ENCODE measurements at places on chromosomes 3 and 15.

DNA sequence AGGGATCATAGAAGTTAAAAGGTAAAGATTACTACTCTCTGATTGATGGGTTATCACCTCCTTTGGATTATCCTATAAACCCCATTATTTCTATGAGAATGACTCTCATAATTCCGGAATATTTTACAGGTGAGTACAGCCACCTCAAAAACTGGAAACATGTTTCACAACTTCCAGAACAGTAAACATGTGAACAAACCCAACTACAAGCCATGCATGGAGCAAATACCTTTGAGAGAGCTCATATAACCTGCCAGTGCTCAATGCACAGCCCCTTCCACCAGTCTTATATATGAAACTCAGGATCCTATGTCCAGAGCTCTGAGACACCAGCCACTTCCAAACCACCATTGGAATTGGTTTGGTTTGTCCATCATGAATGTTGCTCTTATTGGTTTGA lies 208.0 kb downstream of the MECOM start:
- H3K27me3 ChIP-seq = no peaks in the 10 kb centered on the region
- no peak for DNase-seq
- no peaks in the 10 kb centered on the region for H3K36me3 ChIP-seq
- no peak overlapping the region for H3K4me3 ChIP-seq
- H3K4me1 ChIP-seq = no peaks in the 10 kb centered on the region

DNA sequence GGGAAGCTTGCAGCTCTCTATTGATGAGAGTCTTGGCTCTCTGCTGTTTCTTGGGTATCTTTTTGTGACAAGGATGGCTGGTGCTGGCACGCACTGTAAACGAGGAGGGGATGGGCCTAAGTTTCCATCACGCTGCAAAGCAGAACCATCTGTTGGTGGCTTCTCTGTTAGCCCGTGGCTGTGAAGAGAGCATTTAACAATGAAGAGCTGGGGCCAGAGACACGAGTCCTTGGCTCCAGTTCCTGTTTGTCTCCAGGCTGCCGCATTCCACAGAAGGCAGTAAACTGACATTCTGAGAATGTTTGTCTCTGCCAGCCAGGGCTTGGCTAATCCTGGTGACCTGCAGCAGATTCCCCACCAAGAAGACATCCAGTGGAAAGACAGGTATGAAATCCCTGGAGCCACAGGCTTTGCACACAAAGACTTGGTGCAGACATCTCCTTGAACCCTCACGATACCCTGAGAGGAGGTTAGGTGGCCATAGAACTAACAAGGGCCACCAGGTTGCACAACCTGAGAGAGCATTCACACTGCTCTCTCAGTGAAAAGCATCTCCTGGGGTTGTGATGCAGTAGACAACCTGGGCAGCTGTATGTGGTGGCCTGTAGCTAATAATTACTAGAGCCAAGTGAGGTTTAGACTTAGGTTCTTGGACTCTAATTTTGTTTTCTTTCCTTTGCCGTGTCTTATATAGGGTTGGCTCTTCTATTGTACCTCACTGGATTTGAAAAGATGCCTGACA lies 130.9 kb downstream of the ASB7 start:
- peak overlapping the region; percentile 31 for H3K27ac ChIP-seq
- no peak for DNase-seq
- H3K36me3 ChIP-seq = no peaks in the 10 kb centered on the region
- no peaks in the 10 kb centered on the region for H3K27me3 ChIP-seq
- H3K4me3 ChIP-seq = no peak overlapping the region

DNA sequence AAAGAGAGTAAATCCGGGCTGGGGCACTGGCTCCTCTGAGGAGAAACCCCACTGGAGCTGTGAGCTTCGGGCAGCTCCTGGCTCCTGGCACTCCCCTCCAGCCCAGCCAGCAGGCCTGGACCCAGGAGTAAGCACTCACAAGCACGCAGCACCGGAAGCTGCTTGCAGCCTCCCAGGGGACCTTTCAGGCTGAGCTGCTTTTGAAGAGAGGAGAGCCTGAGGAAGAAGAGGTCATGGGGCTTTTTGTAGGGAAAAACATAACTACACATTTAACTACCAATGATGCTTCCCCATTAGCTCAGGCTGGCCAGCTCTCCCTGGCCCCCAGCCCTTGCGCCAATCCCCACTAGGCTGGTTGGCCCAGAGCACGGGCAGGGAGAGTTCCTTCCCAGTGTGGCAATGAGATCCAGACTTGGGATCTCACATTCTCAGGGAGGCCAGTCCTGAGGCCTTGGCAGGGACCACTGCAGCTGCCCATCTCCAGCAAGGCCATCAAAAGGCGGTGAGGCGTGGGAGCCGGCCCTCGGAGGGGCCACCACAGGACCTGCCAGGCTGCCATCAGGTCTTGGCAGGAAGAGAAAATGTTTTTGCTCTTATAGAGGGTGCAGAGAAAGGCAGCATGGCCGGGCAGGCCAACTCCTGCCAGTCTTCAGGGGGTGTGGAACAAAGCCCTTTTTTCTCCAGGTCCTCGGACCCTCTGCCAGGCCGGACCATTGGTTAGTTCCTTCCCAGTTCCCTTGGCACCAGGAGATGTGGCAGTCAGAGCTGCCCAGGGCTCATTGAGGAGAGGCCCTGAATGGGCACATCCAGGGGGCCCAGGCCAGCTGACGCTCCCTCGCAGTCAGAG lies 41.5 kb upstream of the MFGE8 start:
- H3K36me3 ChIP-seq = no peaks in the 10 kb centered on the region
- no peak for DNase-seq
- peaks cover 3% of the 10 kb centered on the region for H3K27me3 ChIP-seq
- H3K4me1 ChIP-seq = peaks cover 10% of the 10 kb centered on the region

DNA sequence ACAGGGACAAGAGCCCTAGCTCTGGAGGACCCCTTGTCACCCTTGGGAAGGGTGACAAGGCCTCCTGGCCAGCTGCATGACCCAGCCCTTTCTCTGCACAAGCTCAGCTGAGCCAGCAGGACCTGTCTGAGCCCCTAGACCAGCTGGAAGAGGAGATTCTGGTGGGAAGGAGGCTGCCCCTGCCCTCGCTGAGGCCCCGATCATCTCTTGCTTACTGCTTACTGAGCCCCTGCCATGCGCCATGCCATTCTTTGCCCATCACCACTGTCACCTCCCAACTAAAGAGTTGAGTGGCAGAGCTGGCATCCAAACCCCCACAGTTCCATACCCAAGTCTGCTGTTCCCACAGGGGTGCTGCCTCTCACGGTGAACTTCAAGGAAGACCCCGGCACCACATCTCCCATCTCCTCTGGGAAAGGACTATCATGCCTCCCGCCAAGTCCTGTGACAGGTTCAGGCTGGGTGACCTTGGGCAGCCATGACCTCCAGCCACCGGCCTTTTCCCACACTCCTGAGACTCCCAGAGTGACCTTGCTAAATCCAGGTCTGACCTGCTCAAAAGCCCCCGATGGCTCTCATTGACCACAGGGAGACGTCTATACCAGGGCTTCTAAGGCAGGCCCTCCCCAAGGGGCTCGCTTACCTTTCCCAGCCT lies 34.0 kb downstream of the ACSBG1 start:
- peaks cover 6% of the 10 kb centered on the region for H3K4me1 ChIP-seq
- no peak for DNase-seq
- no peak overlapping the region for H3K27ac ChIP-seq
- H3K4me3 ChIP-seq = no peak overlapping the region
- H3K27me3 ChIP-seq = peaks cover 5% of the 10 kb centered on the region

DNA sequence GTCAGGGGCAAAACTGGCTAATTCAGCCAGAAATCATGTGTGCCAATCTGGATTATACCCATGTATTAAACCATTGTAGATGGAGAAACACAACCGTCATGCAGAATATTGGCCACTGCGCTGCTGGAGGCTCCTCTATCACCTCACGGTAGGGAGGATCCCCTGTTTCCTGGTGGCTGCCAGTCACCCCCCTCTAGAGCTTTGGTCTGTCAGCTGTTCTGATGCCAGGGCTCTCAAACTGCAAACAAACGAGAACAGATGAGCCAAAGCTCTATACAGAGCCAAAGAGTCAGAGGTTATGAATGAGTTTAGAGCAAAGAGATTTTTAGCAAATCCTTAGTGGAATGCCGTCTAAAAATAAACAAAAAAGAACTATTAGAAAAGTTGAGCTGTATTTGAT lies 62.5 kb downstream of the IL20RB start:
- DNase-seq = no peak
- H3K27me3 ChIP-seq = peaks cover 7% of the 10 kb centered on the region
- no peak overlapping the region for H3K27ac ChIP-seq
- no peak overlapping the region for H3K4me3 ChIP-seq
- H3K4me1 ChIP-seq = no peaks in the 10 kb centered on the region
- no peaks in the 10 kb centered on the region for H3K36me3 ChIP-seq

- H3K27ac ChIP-seq = no peak overlapping the region
- no peak overlapping the region for H3K4me3 ChIP-seq
- H3K36me3 ChIP-seq = peaks cover 48% of the 10 kb centered on the region
- H3K4me1 ChIP-seq = peaks cover 10% of the 10 kb centered on the region
- DNase-seq = no peak
Observed at GRCh38 chr3:146102885-146103284, 58.1 kb downstream of the PLOD2 start.

DNA sequence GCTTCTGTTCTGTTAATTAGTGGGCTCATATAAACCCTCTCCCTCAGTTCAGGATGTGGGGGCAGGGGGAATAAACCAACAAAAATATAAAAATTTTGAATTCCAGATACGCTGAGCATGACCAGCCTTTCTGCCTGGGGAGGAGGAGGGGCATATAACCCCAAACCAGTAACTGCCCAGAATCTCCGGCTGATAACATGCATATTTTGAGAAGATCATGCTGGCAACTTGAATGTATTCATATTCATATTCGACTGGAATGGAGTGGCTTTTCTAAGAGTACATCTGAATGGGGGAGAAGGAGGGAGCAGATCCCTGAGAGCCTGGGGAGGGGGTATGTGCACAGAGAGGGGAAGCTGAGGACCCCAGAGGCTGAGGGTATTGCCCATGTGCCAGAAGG lies 54.5 kb upstream of the LCTL start:
- H3K27ac ChIP-seq = no peak overlapping the region
- no peak overlapping the region for H3K4me3 ChIP-seq
- peaks cover 41% of the 10 kb centered on the region for H3K4me1 ChIP-seq
- H3K36me3 ChIP-seq = no peaks in the 10 kb centered on the region
- no peak for DNase-seq

DNA sequence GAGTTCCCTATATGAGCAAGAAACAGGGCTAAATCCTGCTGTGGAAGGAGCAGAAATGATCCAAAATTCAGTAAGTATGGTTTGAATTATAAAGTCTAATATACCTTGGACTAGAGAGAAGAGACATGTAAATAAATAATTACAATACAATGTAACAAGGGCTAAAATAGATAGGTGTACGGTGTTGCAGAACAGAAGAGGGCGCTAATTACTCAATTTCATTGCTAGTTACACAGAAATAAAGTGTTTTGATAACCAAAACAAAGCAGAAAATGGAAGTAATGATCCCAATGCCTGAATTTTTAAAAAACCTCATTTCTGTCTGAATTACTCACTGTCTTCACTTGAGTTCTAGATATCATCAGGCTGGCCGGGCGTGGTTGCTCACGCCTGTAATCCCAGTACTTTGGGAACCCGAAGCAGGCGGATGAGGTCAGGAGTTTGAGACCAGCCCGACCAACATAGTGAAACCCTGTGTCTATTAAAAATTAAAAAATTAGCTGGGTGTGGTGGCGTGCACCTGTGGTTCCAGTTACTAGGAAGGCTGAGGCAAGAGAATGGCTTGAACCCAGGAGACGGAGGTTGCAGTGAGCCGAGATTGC lies 8.3 kb upstream of the PLCH1 start:
- H3K4me3 ChIP-seq = no peak overlapping the region
- peaks cover 1% of the 10 kb centered on the region for H3K4me1 ChIP-seq
- H3K27ac ChIP-seq = no peak overlapping the region
- peaks cover 1% of the 10 kb centered on the region for H3K27me3 ChIP-seq
- no peaks in the 10 kb centered on the region for H3K36me3 ChIP-seq

DNA sequence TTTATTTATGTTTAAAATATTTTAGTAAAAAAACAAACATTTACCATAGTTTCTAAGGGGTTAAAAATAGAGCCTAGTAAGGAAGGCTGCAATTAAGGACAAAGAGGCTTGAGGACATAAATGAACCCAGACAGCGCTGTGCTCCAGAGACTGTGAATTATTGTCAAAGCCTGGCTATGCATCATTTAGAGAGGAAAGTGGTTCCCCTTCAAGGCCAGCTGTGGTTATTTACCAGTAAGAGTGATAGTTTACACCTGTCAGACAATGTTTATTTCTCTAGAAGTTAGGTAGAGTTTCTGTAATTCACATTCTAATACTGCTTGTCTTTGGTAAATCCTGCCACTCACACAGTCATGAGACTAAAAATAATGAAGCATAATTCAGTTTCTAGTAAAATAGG lies 32.4 kb upstream of the PIK3R4 start:
- no peak overlapping the region for H3K4me3 ChIP-seq
- H3K4me1 ChIP-seq = no peaks in the 10 kb centered on the region
- H3K27ac ChIP-seq = no peak overlapping the region
- peaks cover 25% of the 10 kb centered on the region for H3K27me3 ChIP-seq
- no peaks in the 10 kb centered on the region for H3K36me3 ChIP-seq

GRCh38 chr15:73849641-73850040 lies 23.7 kb upstream of the TBC1D21 start:
- no peaks in the 10 kb centered on the region for H3K4me1 ChIP-seq
- DNase-seq = no peak
- no peak overlapping the region for H3K27ac ChIP-seq
- peaks cover 42% of the 10 kb centered on the region for H3K27me3 ChIP-seq

DNA sequence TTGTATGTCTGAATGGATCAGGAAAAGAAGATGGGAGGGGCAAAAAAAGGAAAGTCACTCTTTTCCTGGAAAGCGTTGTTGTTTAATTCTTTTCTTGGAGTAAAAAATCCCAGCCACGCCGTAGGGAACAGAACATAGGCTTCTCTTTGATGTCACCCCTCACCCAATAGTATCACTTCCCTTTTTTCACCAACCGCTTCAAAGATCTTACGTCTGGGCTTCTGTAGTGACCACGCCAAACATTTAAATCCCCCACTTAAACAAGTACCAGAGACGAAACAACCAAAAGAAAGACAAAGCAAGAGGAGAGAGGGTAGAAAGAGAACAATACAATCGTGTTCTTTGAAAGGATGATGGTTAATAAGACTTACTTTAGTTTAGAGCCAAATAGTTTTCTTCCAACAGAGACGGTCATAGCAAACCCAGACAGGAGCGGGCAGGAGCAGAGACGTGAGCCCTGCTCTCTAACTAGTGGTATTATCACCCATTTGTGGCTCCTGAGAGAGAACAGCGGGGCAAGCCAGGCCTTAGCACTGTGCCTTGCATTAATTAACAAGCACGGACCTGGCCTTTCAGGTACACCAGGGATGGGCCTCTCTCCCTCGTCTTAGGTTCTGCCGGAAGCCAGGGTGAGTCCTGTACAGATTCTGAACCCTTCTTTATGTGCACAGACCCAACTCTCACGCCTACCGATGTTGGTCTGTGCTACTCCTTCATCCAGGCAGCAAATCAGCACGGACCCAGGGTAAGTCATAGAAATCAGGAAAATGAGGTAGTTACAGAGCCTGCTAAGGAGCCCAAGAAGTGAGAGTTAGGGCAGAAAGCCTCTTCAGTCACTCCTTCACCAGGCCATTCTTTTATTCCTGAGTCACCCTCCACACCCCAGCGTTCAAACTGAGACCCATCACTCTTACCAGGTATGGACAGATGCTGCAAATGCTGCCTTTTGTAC lies 28.2 kb upstream of the BCL6 start:
- no peak overlapping the region for H3K27ac ChIP-seq
- no peaks in the 10 kb centered on the region for H3K4me1 ChIP-seq
- H3K4me3 ChIP-seq = no peak overlapping the region
- DNase-seq = no peak
- H3K27me3 ChIP-seq = no peaks in the 10 kb centered on the region
- H3K36me3 ChIP-seq = no peaks in the 10 kb centered on the region

GRCh38 chr3:95350049-95350448 lies 1287.2 kb downstream of the NSUN3 start:
- H3K4me3 ChIP-seq = no peak overlapping the region
- no peaks in the 10 kb centered on the region for H3K36me3 ChIP-seq
- H3K27me3 ChIP-seq = no peaks in the 10 kb centered on the region
- H3K27ac ChIP-seq = no peak overlapping the region

All from osteocyte (in vitro differentiated cells).